ENCODE measurements at places on chromosomes 2 and 18.
A peak's percentile ranks its signal among the peaks of the same experiment; 100 is the strongest.

- no peak for DNase-seq
These were observed 131.3 kb downstream of the ZNF804A start for GRCh38 chr2:184729581-184729980.

DNA sequence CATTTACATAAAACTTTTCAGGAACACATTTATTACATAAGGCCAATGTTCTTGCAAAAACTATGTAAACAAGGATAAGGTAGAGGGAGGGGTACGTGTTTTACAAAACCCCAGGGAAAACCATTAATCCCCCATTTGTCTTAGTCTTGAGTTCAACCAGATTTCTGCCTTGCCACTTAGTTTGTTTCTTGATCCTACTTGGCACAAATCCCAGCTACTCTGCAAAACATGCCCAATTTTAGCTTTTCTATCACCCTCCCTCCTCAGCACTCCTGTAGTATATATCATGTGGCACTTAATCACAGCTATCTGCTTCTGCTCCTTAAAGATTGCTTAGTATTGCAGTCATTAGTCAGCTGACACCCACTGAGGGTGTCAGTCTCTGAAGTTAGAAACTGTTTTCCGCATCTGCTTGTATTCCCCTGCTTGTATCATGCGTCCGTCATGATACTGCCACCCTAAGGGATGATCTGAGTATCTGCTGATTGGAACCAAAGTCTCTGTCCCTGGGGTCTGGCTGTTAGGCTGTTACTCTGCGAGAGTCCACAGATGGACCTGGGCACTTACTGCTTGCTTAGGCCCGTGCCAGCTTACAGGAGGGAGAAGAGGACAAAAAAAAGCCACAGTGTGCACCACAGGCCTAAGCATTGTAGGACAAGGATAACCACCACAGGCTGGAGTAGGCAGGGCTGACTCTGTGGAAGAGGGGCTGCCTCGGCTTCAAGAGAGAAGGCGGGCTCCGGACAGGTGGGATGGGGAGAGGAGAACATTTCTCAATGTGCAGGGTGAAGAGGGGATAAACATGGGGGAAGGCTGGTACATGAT, 82.2 kb downstream of the EPAS1 start:
- DNase-seq: no peak

- DNase-seq: no peak
These were observed 208.9 kb downstream of the ZEB2 start for GRCh38 chr2:144310889-144311608.

GRCh38 chr2:215693999-215694580, 258.2 kb upstream of the FN1 start:
- DNase-seq: no peak

- DNase-seq: no peak
These were observed 114.4 kb upstream of the GLS start for GRCh38 chr2:190766174-190766572.

GRCh38 chr2:75190271-75190990, 8.9 kb downstream of the TACR1 start:
- DNase-seq: no peak

DNA sequence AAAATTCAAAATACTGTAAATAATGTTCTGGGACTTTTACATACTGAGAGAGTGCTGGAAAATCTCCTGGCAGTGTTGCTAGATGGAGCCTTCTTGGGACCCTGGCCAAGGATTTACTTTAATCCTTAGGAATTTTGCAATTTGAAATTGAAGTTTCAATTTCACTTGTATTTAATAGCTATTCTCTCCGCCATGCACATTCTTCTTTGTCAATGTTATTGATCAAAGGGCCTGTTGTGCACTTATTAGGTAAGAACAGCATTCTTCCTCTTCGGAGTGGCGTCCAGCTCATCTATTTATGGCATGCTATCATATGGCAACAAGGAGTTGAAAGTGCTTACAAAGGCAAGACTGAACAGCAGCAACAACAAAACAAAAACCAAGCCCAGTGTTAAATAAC, 40.1 kb upstream of the SOS1 start:
- no peak for DNase-seq

- no peak for DNase-seq
These were observed 74.0 kb upstream of the ITPRID2 start for GRCh38 chr2:181817509-181817908.

DNA sequence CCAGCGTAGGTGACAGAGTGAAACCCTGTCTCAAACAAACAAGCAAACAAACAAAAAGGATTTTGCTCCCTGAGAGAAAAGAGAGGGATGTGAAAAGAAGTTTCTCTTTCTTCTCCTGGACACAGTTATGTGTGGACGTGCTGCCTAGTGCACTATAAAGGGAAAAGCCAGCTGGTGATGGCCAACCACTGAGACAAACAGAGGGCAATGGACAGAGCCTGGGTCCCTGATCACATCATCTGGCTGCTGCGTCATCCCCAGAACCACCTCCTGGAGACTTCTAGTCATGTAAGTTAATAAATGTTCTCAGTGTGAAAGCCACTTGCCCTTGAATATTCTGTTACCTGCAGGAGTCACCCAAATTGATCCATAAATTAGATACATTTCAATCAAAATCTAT, 184.9 kb downstream of the PDE11A start:
- DNase-seq: no peak

DNA sequence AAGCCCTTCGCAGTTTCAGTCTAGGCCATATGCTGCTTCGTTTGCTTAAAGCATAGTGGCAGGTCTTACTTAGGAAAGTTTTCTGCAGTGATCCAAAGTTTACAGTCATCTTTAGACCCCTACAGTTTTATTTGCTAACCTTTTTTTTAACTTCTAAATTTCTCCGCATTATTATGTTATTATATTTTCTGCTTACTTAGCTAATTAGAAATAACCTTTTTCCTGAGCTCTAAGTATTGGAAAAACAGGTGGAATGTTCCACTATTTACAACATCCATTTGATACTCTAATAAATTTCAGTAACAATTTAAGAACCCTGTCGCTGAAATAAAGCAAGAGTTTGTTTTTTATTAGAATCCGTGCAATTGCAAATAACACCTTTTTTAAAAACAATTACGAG, 4.1 kb upstream of the RAD51AP2 start:
- no peak for DNase-seq

DNA sequence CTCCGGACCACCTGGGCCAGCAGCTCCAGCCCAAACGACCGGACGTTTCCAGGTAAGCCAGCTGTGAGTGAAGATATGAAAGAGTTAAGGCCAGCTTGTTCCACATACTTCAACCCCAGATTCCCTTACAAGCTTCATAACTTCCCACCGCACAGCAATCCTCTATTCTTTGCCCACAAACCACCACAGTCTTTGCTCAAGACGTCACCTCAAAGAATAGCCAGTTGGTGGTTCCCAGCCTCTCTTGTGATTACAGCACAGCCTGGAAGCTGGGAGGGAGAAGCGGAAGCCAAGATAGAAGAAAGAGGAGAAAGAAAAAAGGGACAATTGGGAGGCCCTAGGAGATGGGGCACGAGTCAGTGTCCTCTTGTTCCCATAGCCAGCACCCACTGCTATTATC, 70.6 kb downstream of the NRP2 start:
- DNase-seq: no peak

DNA sequence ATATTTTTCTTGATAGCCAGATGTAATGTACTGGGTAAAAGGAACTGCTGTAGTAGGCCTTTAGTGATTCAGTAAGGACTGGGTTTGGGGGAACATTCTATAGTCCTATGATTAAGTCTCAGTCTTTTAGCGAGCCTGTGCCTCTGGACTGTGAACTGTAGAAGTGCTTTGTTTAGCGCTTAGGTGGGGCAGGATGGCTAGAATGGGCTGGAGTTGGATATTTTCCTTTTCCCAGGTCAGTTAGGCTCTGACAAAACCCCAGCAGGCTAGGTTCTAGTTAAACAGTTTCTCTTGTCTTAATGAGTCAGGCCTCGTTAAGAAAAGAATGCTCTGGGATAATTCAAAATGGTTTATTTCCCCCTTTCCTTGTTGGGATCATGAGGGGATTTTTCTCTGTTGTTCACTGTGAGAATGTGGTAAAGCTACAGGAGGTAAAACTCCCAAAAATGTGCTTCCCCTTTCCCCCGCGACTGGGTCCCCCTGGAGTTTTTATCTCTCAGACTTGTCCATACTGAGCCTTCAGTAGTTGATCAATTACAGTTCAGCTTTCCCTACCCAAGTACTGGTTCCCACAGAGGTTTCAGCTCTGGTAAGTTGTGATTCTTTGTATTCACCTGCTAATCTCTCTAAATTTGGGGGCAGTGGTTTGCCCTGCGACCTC, 31.5 kb downstream of the EHBP1 start:
- DNase-seq: no peak

DNA sequence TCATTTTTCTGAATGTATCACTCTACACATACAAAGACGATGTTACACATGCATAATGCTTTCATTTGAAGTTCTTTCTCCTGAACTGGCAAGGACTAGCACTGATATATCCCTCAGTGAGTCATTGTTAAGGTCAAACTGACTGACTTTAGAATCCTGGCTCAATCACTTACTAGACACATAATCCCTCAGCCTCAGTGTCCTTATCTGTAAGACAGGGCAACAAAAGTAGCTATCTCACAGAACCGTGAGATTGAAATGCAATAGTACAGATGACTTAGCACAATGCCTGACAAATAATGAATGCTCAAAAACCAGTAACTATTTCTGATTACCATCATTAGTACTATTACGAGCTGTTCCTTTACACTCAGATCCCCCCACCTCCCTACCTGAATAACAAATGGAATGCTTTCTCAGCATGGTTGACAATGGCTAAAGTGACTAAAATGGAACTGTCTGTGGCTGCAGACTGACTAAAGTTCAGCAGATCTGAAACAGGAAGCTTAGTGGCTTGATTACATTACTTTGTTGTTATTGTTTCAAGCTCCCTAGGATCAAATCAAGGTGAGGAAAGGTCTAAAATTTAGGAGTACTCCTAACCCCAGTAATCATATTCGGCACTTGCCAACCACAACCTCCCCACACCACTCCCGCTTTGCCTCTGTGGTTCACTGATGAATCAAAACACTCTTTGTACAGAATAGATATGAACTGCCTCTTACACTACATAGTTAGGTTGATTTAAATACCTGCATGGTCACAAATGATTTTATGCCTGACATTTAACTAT, 35.8 kb upstream of the CACNB4 start:
- no peak for DNase-seq

DNA sequence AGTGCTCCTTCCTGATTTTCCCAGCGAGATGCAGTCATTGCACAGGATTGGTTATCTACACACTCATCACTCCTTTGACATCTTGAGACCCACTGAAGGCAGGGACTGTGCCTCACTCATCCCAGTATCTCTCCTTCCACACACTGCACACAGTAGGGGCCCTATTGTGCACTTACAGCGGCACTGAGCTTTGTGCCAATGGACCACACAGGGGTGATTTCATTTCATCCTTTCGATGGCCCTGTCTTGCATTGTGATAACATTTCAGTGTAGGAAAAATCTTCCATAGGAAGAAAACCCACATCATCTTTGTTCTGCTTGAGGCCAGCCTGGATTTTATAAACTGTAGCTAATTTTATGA, 11.0 kb upstream of the LRRFIP1 start:
- no peak for DNase-seq

- DNase-seq: peak; percentile 41
These were observed 2.1 kb downstream of the BCL2L11 start for GRCh38 chr2:111122631-111123421.

DNA sequence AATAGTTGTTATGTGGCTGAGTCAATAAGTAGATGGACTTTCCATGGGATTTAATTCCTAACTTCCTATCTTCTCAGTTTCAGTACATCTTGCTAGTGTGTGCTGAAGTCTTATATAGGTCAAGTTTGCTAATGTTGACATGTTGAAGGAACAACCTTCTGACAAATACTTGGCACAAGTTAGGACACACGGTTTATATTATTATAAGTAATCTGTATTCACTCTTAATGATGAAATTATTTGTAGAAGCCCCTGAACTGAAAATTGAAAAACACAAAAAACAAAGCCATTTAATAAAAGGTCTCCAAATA, 19.2 kb downstream of the ARL5A start:
- no peak for DNase-seq

- no peak for DNase-seq
These were observed 44.2 kb downstream of the GPD2 start for GRCh38 chr2:156480376-156480775.

Measured in NCI-H1092 treated with DMSO at 0.1 percent for 48 hours (cell line).